ENCODE measurements at places on chromosomes 2 and 18. TPM values are rescaled to one million over a fixed set of nuclear protein-coding genes. Genes with fewer than 3 reads are reported as not detected.

Gene SCLY
- 15.8 TPM for total RNA-seq

Gene CD8B
- 7.3 TPM for total RNA-seq

Gene STPG4
- 1.2 TPM for total RNA-seq

GRCh38 chr2:73104933-73105332 lies 7.8 kb downstream of the RAB11FIP5 start:
- no peak for DNase-seq

Data from omental fat pad (tissue), 4 donors.